ENCODE measurements at places on chromosomes 16 and 17. TPM values are rescaled to one million over a fixed set of nuclear protein-coding genes. Genes with fewer than 3 reads are reported as not detected.

RPRML gene
- total RNA-seq = not detected

DNASE1L2 gene
- total RNA-seq = 1.1 TPM

CCDC200 gene
- not detected for total RNA-seq

SLC16A13 gene
- total RNA-seq = 0.12 TPM

RNF166 gene
- total RNA-seq = 10.4 TPM
